ENCODE measurements at places on chromosomes 1 and 21.
A peak's percentile ranks its signal among the peaks of the same experiment; 100 is the strongest.

- DNase-seq, result no peak
Measured at GRCh38 chr1:200328379-200328778, 81.5 kb downstream of the ZNF281 start.

DNA sequence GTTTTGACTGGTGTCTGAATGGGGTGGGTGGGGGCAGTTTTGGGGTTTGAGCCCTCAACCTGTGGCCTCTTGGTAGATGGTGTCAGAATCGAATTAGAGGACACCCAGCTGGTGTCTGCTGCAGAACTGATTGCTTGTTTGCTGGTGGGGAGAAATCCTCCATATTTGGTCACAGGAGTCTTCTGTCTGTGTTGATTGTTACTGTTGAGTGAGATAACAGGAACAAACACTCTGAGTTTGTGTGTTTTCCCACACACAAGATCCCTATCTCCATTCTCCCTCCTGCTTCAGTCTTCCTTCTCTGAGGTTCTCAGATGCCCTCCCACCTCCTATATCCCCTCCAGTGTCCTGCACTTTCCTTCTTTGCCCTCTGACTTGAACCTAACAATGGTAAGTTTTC, 19.1 kb upstream of the CGN start:
- DNase-seq, result no peak

- no peak for DNase-seq
Measured at GRCh38 chr1:108715932-108716331, 3.2 kb downstream of the FNDC7 start.

- no peak for DNase-seq
Measured at GRCh38 chr21:41277196-41277595, 39.4 kb upstream of the FAM3B start.

DNA sequence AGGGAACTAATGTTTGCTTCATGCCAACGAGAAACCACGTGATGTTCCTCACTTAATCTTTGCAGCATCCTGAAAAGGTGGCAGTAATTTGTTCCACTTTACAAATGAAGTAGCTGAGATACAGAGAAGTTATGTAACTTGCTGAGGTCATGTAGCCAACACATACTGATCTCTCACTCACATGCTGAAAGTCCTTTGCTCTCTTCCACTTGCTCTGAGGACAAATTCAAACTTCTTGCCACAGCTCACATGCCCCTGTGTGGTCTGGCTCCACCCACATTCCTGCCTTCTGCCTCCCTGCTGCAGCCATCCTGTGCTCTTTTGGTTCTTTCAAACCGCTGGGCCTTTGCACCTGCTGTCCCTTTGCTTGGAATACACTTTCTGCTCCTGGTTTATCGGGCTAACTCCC, 55.4 kb downstream of the TMCO4 start:
- DNase-seq, result no peak

- DNase-seq, result peak; percentile 71
Measured at GRCh38 chr21:37700641-37701202, 215.5 kb downstream of the KCNJ6 start.

Data from NCI-H1694 (cell line).